ENCODE measurements at places on chromosomes 16 and 17.

GRCh38 chr17:80291691-80292487 lies 31.2 kb downstream of the RNF213 start:
- DNase-seq: no peak

GRCh38 chr16:30903596-30903995 lies 7.2 kb downstream of the CTF1 start:
- DNase-seq: no peak

DNA sequence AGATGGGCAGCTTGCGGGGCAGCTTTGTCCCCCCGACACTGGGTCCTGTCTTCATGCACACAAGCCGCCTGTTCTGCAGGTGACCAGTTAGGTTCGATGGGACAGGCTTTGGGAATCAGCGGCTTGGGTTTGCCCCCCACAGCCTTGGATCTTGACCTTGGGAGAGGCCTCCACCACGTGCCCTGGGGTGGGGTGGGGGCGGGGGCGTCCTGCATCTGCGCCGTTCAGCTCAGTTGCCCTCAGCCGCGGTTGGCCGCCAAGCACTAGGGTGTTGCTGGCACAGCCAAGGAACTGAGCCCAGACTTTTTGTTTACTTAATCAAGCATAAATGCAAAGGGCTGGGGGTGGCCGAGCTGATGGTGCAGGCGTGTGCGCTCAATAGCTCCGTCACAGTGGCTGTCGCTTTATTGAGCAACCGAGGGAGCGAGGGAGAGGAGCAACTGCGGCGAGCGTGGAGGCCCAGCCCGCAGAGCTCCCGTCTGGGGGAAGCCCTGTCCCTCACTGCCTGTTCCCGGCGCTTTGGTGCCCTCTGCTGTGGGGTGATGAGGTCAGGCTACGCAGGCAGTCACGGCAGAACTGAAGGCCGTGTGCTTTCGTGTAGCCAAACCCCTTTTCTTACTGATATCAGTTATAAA lies 33.9 kb downstream of the JPH3 start:
- peak; percentile 67 for DNase-seq

GRCh38 chr17:18362698-18363100 lies 651 bp downstream of the SHMT1 start:
- no peak for DNase-seq

DNA sequence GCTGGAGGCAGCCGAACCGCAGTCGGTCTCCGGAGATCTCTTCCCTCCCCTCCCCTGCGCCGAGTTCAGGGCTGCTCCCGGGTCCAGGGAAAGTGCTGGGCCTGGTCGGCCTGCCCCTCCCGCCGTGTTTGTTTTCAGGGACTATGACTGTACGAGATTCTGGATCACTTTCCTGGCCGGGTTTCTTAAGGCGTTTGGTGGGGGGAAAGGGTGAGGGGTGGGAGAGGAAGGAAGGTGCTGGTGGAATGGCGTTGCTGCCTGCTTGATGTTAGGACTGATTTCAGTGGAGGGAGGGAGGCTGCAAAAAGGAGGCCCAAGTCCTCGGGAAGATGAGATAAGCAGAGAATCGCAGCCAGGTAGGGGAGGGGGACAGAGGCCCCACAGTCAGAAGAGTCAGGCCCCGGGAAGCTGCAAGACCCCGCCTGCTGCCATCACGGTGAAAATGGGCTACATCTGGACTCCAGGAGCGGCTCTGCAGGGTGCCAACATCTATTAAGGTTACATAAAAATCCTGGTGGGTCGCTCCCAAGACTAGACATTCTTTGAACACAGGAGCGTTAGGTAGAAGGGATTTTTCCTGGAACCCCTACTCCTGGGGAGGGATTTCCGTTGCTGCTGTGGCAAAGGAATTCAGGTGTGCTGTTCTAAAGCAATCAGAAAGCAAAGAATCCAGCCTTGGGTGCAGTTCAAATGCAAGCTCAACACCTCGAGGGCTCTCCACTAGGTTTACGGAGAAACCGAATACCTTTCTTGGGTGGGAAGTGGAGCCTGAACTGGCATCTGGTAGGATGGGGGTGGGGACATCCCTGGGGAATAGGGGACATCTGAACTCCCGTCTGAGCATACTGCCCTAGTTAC lies 1.2 kb downstream of the ARHGAP44 start:
- DNase-seq: no peak

GRCh38 chr17:69717214-69717613 lies 302.7 kb downstream of the MAP2K6 start:
- DNase-seq: no peak

DNA sequence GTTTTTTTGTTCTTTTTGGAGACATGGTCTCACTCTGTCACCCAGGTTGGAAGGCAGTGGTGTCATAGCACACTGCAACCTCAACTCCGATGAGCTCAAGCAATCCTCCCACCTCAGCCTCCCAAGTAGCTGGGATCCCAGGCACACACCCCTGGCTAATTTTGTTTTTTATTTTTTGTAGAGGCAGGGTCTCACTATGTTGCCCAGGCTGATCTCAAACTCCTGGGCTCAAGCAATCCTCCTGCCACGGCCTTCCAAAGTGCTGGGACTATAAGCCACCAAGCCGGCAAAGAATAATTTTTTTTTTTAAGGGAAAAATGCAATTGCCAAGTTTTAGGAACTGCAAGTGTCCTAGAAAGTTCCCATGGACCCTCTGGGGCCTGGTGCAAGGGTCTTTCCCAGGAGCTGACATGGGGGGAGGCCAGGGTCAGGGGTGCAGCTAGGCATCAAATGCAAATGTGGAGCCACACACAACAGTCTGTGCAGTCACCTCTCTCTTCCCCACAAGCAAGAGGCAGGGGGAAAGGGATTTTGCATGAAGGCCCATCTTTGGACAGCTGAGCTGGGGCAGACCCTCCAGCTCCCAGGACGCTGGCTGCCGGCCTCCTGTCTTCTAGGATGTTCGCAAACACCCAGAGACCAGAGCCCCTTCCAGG lies 20.1 kb upstream of the BCAR1 start:
- no peak for DNase-seq

DNA sequence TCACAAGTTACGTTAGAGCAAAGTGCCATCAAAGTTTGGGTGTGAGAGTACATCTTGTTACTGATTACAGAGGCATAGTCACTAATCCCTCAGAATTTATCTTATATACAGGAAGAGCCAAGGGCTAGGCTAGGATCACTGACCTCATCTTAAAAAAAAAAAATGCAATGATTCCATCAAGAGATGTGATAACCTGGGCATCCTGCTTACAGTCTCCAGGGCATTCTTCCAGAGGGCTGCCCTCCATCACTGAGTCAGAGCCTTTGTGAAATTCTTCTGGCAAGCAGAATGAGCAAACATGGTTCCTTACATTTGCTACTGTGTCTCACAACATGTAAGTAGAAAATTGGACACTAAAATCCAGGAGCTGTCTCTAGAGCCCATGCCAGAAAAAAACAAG lies 410.6 kb downstream of the ZFHX3 start:
- DNase-seq: no peak

DNA sequence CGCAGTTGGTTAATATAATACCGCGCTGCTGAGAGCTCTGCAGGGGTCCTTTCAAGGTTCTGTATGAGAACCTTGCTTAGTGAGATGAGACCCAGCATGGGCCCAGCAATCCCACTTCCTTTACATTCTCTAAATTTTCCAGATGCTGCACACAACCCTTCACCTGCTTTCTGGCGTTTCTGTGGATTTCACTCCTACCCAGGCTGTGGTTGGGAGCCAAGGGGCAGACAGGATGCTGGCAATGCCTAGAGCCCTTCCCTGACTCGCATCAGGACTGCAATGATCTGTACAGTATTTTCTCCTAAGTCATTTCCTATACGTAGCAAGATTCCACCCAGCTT lies 10.1 kb upstream of the PIPOX start:
- no peak for DNase-seq

- DNase-seq: no peak
Measured at GRCh38 chr16:86532526-86532815, 22.1 kb downstream of the FOXF1 start.

- no peak for DNase-seq
Measured at GRCh38 chr17:28491860-28492259, 14.3 kb upstream of the FOXN1 start.

- peak; percentile 49 for DNase-seq
Measured at GRCh38 chr17:78168903-78169793, 767 bp downstream of the SYNGR2 start.

DNA sequence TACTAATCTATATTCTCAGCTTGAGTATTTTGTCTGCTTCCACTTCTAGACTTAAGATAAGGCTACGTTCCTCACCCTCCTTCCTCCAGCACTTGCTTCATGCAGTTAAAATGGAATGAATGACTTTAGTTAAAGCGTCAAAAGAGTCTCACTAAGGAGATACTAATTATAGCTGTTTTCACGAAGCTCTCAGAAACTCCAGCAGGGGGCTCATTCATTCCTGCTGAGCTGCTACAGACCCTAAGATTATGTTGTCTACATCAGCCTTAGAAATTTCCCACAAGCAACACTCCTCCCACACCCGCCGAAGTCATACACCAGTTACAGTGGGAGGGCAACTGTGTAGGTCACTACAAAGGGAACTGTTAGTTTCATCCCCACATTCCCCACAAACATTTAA lies 57.0 kb upstream of the KIFC3 start:
- DNase-seq: no peak

GRCh38 chr16:30820952-30821421 lies 34.0 kb upstream of the ZNF629 start:
- no peak for DNase-seq

- DNase-seq: no peak
Measured at GRCh38 chr17:57211543-57211942, 44.8 kb upstream of the MSI2 start.

GRCh38 chr17:81723651-81724209 lies 11.6 kb downstream of the SLC25A10 start:
- DNase-seq: no peak

DNA sequence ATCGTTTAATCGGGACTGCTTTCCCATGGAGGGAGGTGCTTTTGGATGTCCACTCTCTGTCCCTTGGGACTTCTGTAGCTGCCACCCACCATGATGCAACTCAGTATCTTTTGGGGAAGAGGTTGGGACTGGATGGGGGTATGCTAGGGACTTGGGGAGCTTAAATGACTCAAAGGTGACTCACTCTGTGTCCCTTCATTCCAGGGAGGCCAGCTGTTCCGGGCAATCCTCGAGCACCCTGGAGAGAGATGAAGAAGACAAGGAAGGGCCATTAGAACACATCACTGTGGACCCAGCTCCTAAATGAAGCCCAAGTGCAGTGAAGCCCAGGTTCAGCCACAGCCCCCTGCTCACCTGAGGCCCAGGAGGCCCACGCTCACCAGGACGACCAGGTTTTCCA lies 4.6 kb downstream of the COL1A1 start:
- DNase-seq: no peak

DNA sequence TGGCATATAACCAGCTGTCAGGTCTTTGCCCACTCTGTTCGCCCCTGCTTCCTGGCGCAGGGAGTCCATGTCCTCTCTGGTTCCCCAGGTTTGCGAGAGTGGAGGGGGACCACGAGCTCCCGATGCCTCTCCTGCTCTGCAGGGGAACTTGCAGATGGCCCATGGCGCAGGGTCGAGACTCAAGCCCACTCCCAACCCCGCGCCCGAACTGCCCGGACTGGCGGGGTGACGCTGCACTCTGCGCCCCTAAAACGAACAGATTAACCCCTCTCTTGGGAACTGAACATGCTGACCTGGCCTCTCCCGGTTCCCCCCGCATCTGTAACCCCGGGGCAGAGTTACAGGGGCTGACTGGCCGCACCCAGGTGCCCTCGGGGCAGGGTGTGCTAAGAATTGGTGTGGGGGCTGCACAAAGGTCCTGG lies 681 bp upstream of the PLA2G15 start:
- no peak for DNase-seq

DNA sequence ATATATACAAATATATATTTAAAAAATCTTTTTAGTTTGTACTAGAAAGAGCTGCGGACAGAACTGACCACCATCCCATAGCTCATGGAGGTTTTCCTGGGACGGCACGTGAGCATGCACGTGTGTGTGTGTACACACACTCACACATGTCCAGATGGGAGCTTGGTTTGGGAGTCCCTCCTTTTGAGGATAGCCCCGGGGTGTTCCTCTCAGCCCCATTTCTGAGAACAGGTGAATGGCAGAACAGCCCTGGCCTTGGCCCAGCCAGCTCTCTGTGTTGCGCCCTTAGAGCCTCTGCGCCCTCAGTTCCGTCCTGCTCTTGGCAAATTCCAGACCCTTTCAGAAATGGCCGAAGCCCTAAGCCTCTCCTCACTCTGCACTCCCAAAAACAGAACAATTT lies 70.1 kb downstream of the AMFR start:
- no peak for DNase-seq

DNA sequence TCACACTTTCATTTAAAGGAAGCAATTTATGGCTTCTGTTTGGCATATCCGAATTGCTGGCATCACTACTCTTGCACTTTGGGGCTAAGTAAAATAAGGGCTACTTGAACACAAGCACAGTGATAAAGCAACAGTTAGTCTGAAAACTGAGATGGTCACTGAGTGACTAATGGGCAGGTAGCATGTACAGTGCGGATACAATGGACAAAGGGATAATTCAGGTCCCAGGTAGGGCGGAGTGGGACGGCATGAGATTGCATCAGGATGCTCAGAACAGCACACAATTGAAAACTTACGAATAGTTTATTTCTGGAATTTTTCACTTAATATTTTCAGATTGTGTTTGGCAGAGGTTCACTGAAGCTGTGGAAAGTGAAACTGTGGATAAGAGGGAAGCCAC lies 9.2 kb upstream of the SMIM36 start:
- no peak for DNase-seq

- DNase-seq: no peak
Measured at GRCh38 chr17:77400445-77400870, 259.7 kb downstream of the SEC14L1 start.

DNA sequence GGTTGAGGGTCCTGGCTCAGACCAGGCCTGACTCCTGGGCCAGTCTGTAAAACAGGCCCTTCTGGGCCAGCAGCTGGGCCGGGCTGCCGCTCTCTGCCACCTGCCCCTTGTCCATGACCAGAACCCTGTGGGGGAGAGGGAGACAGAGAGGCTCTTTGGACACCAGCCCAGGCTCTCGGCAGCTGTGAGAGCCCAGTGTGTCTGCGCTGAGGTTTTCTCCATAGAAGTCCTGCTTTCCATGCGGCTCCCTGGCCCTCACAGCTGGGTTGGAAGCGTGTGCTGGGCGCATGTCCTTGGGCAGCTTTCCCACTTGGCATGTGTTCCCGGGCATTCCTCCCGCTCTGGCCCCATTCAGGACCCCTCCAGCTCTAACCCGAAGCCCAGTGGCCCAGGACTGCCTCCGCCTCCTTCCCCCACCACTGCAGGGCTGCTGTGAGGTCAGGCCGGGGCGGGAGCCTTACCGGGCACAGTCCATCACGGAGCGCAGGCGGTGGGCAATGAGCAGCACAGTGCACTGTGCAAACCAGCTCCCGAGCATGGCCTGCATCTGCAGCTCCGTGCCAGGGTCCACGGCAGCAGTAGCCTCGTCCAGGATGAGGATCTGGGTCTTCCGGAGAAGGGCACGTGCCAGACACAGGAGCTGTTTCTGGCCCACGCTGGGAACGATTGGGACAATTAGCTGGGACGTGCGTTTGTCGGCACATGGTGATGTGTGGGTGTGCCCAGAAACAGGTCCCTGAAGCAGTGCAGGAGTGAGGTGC lies 73.0 kb downstream of the ABCC6 start:
- DNase-seq: no peak

Measured in mesothelial cell of epicardium (in vitro differentiated cells).